ENCODE measurements at places on chromosomes 5 and 9.

- no peak for DNase-seq
These were observed 32.5 kb downstream of the SGCD start for GRCh38 chr5:156359476-156359875.

GRCh38 chr5:56819060-56819881 is 3.9 kb downstream of the MAP3K1 start:
- DNase-seq = no peak

DNA sequence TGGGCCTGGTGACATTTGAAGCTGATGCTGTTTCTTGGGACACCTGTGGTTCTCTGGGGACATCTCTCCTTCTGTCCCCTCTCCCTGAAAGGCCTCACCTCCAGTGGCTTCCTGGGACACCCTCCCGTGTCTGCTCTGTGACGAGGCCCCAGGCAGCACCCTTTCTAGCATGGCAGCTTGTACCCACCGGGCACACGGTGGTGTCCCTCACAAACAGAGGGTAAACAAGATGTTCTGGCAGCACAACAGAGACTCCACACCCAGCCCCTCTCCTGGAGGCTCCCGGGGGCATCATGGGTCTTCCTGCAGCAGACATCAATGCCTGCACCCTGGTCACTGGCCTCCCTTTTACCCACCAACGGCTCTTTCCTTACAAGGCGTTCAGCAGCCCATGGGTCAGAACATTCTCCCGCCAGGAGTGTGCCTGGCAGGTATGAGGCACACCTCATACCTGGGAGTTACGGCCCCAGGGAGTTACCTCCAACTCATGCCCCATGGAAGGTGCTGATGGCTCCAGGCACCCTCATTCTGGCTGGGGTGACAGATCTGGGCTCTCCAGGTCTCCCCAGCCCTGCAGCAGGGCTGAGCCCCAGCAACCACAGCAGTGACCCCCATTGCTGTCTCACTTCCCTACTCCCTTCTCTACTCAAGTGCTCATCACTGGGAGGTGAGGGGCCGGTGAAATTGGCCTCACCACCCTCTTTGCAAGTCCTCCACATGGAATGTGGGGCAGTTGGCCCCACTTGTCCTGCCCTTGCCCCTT is 51.1 kb downstream of the BARX1 start:
- DNase-seq = no peak

GRCh38 chr5:36492984-36493654 is 113.3 kb upstream of the SLC1A3 start:
- DNase-seq = no peak

DNA sequence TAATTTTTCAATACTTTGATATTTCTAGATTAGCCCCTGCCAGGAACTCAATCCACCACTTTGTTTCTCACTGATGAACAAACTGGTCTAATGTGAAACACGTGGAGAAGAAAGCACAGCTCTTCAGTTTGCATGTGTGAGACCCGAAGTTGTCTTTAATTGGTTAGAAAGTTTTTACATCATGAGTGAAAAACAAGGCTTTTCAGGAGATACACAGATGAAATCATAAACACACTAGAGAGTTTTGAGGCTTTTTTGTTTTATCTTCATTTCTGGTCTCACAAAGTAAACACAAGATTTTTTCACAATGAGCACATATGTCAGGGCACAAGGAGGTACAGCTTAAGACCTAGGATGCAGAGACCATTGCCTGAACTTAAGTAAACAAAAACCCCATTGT is 84.5 kb upstream of the MOCS2 start:
- no peak for DNase-seq

DNA sequence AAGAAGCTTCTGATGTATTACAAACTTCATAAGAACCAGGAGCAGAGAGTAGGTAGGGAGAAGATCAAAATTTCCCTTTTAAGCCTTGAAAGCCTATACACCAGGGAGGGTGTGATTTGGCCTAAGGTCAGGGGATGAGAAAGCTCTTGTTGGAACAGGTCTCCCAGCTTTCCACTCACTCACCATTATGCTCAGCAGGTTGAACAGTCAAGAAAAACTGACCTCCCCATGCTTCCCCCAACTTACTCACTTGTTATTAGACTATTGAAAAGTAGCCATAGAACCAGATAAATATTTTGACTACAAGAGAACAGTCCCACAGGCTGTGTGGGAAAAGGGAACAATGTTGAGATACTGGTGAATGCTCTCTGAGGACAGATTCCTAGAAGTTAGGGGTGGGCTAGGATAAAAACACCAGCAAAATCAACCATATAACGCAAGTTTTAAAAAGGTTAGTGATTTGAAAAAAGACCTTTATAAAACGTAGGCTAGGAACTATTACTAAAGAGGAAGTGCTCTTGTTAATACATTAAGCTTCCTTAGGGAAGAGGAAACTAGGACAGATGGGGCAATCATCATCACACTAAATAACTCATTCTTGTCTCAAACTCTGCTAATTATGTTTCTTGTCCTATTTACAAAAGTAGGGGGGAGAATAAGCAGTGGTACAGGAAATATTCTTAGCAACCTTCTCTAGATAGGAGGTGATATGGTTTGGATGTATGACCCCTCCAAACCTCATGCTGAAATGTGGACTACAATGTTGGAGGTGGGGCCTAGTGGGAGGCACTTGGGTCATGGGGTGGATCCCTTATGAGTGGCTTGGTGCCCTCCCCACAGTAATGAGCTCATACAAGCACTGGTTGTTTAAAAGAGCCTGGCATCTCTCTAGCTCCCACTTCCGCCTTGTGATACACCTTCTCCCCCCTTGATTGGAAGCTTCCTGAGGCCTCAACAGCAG is 31.0 kb downstream of the PCDHGC5 start:
- DNase-seq = no peak

DNA sequence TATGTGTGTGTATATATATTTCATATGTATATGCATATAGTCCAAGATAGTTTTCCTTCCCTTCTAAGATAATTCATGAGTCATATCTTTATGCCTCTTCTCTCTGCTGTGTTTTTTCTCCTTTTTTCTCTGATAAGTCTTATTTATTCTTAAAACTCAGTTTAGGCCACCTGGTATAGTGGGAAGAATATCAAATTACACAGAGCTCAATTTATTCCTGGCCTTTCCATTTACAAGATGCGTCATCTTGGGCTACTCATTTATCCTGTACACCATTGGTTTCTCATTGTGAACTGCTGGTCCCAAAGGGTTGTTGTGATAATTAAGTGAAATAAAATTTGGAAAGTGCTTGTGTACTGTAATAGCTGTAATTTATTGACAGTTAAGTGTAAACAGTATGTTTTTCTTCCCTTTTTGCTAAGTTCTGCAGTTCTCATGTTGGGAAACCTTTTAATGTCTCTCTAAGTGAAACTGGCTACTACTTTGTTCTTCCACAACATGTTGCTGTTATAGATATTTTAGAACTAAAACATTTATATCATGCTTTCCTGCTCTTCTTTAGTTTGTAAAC is 19.4 kb downstream of the CCDC171 start:
- DNase-seq = no peak

Data from activated gamma-delta T cell treated with anti-CD3 and anti-CD28 coated beads, Interleukin-2, amount 50 U/mL, for 16 hours (primary cell).